ENCODE measurements at places on chromosomes 11 and 22.

- DNase-seq: no peak
Measured at GRCh38 chr11:3796346-3796745, 1.0 kb downstream of the NUP98 start.

GRCh38 chr11:4606231-4607015 lies 1.6 kb downstream of the TRIM68 start:
- DNase-seq: no peak

GRCh38 chr22:50441428-50441993 lies 33.3 kb downstream of the SBF1 start:
- DNase-seq: peak; percentile 53

- DNase-seq: no peak
Measured at GRCh38 chr22:29300807-29301601, 5.4 kb upstream of the GAS2L1 start.

- no peak for DNase-seq
Measured at GRCh38 chr22:35316751-35317150, 17.1 kb downstream of the TOM1 start.

DNA sequence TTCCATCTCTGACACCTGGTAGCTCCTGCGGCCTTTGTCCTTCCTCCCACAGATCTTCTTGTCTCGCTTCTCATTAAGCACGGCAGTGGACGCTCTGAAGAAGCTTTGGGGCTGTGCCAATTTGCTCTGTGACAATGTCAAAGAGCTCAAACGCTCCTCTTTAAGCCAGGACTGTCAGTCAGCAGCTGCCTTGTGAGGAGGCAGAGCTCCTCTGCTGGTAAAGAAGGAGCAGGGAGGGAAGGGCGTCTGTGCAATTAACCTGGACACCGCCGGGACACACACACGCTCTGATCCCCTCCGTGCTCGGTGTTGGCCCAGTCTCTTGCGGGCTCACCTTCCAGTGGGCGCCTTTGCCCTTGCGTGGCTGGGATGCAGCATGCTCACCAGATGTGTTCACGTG lies 373.9 kb downstream of the BRD1 start:
- no peak for DNase-seq

DNA sequence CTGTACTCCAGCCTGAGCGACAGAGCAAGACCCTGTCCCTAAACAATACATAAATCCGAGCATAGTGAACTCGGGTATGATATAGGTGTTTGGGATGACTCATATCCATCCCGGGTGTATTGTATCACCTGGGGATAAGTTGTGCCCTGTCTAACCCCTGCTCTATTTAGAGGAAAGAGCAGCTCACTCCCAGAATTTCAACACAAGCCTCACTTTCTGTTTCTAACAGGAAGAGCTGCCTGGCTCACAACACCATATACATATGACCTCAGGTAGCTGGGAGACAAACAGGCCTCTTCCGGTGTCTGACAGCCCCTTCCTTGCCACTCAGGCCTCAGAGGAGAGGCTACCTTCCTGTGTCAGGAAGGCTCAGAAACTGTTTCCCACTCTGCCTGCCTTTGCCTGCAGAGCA lies 9.9 kb upstream of the MICALL1 start:
- DNase-seq: no peak

DNA sequence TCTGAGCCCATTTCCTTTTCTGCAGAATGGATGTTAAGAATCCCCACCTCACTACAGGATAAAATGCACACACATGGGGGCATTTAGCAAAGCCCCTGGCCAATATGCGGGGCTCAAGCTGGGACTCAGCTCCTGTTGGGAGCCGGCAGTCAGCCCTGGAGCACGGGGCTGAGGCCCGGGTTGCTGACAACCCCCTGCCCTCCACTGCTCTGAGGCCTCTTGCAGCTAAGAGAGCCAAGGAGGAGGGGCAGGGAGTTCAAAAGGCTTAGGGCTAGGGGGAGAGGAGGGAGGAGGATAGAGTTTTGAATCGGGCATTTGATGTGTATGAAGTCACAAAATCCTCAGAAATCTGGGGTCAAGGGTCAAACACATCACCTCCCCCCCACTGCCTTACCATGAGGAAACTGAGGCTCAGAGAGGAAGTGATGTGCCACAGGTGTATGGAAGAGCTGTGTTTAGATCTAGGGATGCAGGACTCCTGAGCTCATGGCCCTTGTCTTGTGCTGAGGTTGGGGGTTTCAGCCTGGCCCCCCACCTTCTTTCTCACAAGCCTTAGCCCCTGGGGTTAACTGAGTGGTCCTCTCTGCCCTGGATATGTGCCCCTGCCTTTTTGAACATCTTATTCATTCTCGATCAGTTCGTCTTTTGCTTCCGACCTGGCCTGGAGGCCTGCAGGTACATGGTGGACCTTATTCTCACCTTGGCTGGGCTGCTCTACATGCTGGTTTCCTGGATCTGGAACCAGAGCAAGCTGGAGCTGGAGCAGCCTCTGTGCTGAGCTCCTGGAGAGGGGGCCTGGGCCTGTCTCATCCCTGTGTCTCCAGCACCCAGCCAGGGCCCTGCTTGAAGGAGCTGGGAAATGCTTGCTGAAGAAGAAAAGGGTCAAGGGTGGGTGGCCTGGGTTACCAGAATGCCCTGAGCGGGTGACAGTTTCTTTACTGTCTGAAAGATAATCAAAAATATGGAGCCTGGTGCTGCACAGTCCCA lies 80.3 kb downstream of the LRRC32 start:
- DNase-seq: no peak

GRCh38 chr11:120065176-120065575 lies 72.7 kb downstream of the TRIM29 start:
- no peak for DNase-seq

- DNase-seq: no peak
Measured at GRCh38 chr11:123525511-123525918, 95.4 kb downstream of the GRAMD1B start.

DNA sequence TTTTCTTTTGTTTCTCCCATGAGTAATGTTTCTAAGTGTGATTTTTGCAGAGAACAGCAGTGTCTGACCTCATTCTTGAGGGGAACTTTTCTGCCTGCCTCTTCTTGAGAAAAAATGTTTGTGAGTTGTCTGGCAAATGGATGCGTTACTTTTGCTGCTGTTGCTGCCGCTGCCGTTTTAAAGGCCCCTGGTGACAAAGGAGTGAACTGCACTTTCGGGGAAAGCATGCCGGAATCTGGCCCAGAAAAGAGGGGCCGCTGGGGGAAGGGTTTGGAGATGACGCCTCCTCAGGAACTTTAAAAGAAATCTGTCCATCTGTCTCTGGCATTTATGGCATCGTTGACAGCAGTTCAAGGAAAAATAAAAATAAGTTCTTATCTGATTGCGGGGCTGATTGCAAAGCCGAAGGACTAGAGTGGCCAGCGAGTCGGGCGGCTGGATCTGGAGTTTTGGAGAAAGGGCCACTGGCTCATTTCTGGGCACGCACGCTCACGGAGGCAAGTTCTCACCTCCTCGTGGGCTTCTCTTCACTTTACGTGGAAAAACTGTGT lies 16.5 kb downstream of the ZBTB16 start:
- DNase-seq: no peak

DNA sequence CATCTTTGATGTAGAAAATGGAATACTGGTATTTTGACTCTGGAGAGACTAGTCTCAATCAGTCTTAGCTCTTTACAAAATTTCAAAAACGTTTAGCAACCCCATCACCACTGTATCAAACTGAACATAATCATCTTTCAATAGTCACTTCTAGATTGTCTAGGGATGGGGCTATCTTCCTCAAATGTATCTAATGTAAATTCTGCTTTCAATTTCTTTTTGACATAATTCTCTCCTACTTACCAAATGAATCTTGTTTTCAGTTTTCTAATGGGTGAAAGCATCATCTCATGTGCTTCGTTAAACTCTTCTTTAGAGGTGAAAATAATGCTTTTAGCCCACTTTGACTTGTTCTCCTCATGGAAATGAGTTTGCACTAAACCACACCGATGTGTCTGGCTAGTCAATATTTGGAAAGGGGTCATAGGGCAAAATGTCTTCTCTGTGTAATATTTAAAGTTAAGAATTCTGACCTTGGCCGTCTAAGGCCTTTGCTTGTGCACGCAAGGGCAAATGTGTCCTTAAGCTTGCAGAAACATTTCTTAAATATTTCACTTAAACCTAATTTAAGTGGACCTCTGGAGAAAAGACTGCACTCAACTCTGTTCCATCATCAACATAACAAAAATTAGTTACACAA lies 5.2 kb downstream of the SIK3 start:
- DNase-seq: no peak

DNA sequence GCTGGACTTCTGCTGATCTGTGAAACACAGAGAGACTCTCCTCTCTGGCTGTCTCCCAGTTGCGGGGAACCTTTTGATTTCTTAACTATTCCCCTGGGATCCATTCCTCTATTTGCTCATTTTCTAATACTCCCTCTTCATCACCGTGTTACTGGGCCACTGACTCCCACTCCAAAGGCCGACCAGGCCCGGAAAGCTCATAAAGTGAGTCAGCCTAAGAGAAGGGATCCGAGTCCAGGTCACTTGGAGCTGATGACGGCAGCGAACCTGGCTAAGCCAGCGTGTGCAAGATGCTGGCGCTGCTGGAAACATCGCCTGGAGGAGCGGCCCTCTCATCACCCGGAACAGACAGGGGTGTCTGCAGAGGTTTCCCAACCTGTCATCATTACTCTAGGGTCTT lies 112.8 kb downstream of the FBXO7 start:
- no peak for DNase-seq

GRCh38 chr22:28674121-28674563 lies 5.5 kb downstream of the TTC28 start:
- no peak for DNase-seq

DNA sequence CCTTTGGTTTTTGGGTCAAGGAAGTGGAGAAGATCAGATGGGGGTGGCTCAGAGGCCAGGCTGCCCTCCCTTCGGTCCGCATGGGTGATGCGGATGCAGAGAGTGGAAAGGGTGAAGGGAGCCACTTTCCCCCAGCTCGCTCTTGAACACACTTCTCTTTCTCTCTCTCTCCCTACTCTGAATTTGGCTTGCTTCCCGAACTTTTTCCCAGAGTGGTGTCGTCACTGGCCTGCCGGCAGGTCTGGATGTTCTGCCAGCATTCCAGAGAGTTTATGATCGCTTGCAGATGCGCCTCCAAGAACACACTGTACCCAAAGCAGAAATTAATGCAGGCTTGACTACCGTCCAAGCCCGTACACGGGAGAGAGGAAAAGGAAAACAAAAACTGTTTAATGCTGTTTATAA lies 103.2 kb downstream of the ZBTB16 start:
- DNase-seq: peak; percentile 88

- DNase-seq: peak; percentile 35
Measured at GRCh38 chr22:18954990-18955571, 19.0 kb upstream of the PRODH start.

DNA sequence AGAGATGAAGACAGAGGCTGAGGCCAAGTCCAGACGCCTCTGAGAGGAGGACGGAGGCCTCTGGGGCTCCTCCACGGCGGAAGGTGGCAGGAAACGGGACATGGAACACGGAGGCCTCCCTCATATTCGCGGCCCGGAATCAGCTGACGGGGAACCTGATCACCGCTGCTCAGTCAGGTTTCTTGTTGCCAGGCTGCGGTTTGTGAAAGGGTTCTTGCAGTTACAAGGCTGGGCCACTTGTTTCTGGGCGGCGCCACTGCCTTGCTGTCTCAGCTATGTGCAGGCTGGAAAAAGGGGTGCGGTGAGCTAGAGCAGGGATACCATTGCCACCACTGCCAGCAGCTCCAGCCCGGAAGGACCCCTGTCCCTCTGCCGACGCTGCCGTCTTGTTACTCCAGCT lies 10.0 kb upstream of the MMP1 start:
- no peak for DNase-seq

DNA sequence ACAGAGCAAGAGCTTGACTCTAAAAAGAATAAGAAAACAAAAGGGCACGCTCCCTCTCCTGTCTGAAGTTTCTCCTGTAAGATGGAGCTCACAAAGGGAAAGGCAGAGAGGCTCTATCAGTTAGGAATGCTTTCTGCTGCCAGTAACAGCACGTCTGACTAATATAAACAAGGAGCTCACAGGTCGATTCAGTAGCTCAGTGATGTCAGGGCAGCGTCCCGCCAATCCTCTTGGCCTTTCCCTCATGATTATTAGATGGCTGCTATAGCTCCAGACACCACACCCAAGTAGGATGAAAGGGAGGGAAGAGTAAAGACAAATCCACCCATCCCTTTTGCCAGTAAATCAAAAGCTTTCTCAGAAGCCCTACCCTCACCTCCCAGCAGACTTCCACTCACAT lies 51.3 kb upstream of the HMGXB4 start:
- DNase-seq: no peak

GRCh38 chr11:77501758-77502157 lies 27.9 kb upstream of the PAK1 start:
- DNase-seq: no peak

GRCh38 chr22:41544671-41545476 lies 604 bp upstream of the POLR3H start:
- no peak for DNase-seq

GRCh38 chr22:28443526-28443876 lies 236.1 kb downstream of the TTC28 start:
- peak; percentile 52 for DNase-seq

GRCh38 chr11:112828421-112828820 lies 132.8 kb upstream of the NCAM1 start:
- DNase-seq: no peak

DNA sequence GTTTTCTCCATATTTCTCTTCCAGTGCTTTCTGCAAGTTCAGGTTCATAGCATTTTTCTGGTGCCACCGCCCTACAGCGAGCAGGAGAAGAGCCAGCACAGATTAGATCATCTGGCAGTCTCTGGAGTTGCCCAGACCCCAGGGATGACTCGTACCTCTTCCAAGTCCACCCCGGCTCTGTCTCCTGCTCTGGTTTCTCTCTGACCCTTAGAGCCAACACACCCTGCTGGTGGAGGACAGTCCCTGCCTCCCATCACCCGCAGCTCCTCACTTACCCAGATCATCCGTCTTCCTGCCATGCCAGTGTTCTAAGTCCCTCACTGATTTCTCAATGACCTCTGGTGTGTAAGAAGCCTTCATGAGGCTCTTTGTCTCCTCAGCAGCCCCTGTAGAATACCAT lies 28.0 kb downstream of the TST start:
- no peak for DNase-seq

GRCh38 chr11:129302386-129303101 lies 73.1 kb upstream of the BARX2 start:
- DNase-seq: no peak

DNA sequence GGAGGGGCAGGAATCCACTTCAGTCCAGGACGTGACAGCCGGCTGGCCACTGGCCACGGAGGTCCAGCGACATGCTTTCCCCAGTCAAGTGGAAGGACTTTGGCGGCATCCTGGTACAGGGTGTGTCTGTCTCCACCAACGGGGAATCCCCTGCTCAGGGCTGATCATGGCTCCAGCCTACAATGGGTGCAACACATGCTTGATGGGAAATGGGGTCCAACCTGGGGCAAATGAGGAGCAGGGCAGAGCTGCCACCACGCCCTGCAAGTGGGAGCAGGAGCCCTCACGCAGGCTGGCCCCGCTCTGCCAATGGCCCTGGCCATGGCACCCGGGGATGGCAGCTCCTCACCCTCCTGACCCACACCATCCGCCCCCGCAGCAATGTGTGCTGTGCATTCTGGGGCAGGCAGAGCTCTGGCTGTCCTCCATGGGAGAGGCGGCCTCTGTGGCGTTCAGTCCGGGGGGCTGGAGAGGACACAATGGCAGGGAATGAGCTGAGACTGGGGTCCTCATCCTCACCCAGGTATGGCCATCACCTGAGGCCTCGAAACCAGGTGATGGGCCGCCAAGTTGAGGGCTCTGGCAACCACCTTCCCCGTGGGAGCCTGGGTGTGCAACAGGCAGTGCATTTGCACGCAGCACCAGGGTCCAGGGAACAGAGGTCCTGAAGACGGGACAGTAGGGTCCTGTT lies 5.8 kb upstream of the SEPTIN5 start:
- peak; percentile 56 for DNase-seq

- DNase-seq: no peak
Measured at GRCh38 chr22:46661221-46661851, 41.1 kb downstream of the GRAMD4 start.
